Stimulated activated CD4-positive, alpha-beta T cell treated with anti-CD3 and anti-CD28 coated beads, TNF-alpha, amount 100 ng/mL, for 1 hour (primary cell): ENCODE measurements at places on chromosomes 2 and 18.

GRCh38 chr2:169086893-169087467 is 17.6 kb downstream of the DHRS9 start:
- DNase-seq: no peak

DNA sequence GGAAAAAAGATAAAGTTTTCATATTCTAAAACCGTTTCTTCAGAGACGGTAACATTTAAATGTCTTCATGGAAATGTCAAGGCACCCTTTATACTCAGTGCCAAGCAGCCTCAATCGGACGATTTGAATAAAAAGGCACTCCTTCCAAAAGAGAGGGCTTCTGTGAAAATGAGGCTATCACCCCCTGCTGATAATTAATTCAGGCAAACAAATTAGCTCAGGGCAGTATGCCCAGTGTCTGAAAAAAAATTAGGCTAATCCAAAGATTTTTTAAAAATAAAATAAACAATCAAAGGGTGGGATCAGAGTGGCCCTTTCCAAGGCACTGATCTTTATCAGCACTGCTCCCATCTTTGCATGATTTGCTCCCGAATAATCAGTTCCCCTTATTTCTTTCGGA is 151.0 kb upstream of the PID1 start:
- DNase-seq: no peak

DNA sequence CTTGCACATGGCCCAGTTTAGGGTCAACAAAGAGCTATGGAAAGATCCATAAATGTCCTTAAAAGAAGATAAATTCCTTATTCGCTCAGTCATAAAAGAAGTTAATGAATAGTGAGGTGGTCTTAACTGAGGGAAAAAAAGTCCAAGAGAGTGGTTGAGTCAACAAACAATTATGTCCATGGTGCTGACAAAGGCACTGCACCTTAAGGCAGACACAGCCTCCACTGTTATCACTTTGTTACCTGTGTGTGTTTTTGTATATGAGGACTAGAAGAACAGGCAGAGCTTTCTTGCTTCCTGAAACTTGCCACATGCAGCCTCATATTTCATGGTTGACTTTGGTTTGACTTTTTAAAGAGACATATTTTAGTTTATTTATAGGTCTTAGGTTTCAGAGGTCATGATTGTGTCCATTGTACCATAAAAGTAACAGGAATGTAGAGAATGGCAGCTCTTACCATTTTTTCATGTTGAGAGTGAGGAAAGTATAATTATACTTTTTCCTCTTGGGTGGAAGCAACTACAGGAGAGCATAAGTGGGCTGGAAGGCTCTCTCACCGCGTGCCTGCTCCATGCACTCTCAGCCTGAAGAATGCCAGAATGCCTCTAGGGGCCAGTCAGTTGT is 93.6 kb downstream of the XRCC5 start:
- DNase-seq: no peak

- no peak for DNase-seq
Measured at GRCh38 chr2:35708411-35708923, 647.1 kb upstream of the CRIM1 start.

GRCh38 chr2:7813541-7814292 is 868.1 kb upstream of the ID2 start:
- no peak for DNase-seq

- DNase-seq: no peak
Measured at GRCh38 chr2:99096728-99097127, 44.8 kb upstream of the C2orf15 start.

DNA sequence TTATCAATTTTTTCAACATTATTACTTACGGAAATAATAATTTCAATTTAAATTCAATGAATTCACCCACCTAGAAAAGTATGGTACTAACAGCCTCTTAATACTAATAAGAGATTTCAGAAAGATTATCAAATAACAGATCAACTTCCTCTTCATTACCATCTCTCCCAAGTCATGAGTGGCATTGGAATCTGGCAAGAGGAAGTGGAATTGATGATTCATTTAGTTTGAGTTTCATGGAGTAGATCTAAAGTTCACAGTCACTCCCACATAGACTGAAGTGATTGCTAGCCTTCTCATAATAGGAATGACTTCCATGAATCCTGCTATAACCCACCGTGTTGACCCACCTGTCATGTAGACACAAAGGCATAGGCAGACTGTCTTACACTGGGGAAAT is 77.7 kb upstream of the WDR75 start:
- no peak for DNase-seq

DNA sequence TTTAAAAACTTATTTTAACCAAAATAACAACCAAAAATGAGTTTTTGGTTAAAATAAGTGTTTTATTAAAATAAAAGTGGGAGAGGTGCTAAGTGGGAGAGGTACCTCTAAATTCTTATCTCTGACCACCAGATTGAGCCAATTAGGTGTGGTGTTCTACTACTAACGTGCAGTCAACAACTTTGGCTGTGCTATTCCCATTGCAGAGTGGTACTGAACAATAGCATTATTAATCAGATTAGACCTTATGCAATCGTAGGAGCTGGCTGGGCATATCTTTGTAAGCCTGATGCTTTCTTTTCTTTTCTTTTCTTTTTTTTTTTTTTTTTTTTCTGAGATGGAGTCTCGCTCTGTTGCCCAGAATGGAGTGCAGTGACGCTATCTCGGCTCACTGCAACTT is 38.9 kb downstream of the RAB27B start:
- no peak for DNase-seq

DNA sequence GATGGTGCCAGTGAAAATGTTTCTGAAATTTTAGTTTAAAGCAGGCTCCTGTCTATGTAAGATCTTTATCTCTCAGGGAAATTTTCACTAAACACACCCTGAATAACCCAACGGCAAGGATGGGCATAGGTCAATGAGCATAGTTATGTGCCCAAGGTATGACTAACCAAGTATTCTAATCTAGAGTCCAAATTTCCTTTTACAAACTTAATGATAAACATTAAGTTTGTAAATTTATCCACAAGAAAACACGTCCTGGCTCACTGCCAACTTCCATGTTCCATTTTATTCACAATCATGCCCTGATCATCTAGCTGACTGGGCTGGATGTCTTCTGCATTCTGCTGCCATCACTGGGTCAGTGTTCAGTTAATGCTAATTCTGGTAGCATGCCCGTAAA is 151.2 kb downstream of the SRBD1 start:
- DNase-seq: no peak

DNA sequence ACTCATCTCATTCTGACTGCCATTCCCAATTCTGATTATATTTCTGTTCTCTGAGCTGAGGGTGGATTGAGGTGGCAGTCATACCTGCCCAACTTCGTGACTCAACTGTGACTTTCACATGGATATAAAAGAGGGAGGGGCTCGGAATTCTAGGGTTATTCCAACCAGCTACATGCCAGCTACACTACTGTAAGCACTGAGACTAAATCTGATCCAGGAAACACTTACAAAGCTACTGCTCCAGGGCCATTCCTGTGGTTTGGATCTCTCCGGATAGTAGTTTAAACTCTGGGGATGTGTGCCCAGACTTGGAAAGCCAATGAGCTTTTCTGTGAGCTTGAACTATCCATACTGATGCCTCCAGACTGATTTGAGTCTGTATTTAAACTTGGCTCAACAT is 7.9 kb downstream of the MAP2 start:
- no peak for DNase-seq

DNA sequence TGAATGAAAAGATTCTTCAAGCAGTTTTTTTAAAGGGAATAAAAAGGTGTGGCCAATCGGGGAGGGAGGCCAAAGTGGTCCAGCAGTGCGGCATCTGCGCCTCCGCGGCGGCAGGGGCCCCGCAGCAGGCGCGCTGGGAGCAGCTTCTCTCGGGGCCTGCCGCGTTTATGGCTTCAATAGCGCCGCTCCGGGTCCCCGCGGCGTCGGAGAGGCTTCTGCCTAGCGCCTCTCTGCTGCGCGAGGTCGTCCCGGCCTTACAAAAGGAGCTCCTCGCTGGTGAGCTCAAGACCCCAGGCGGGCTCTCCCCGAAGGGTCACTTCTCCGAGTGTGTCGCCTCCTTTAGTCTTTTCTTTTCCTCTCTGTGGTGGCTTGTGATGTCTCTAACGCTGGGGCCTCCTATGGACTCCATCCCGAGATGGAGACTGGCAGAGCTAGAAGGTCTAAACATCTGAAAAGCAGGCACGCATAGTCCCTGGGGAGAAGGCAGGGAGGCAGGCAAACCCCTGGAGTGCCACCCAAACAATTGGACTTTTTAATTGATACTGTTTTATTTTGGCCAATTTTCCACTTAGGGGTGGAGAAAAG is 67.1 kb downstream of the SUMO1 start:
- DNase-seq: no peak

DNA sequence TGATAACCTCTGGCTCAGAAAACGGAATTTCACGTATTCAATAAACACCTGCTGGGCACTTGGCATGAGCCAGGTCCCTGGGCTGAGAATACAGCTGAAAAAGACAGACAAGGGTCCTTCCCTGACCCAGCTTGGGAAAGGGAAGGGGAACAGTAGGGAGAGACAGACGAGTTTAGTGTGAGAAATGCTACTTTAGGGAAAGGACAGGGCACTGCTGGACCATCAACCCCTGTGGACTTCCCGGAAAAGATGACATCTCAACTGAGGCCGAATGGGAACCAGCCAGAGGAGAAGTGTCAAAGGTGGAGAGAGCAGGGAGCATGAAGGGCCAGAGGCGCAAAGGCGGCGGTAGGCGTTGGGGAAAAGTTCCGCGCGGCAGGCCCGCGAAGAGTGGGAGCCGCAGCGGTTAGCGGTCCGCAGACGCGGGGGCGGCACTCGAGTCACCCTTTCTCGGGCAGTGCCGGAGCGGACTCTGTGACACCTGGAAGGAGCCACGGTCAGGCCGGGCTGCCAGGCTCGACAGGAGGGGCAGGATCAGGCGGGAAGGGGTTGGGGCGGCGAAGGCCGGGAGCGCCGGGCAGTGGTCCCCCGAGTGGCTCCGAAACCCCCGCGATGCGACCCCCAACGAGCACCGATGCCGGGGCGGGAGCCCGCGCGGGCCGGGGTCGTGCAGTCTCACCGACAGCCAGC is 519 bp downstream of the TEX261 start:
- DNase-seq: no peak

- DNase-seq: no peak
Measured at GRCh38 chr2:101435001-101435862, 39.7 kb downstream of the RFX8 start.

DNA sequence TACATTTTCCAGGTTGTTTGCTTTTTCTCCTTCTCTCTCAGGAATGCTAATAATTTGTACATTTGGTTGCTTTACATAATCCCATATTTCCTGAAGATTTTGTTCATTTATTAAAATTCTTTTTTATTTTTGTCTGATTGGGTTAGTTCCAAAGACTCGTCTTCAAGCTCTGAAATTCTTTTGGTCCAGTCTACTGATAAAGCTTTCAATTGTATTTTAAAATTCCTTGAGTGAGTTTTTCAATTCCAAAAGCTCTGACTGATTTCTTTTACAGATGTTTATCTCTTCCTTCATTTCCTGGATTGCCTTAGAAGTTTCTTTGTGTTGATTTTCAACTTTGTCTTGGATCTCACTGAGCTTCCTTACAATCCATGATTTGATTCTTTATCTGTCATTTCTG is 50.0 kb downstream of the MBOAT2 start:
- DNase-seq: no peak

DNA sequence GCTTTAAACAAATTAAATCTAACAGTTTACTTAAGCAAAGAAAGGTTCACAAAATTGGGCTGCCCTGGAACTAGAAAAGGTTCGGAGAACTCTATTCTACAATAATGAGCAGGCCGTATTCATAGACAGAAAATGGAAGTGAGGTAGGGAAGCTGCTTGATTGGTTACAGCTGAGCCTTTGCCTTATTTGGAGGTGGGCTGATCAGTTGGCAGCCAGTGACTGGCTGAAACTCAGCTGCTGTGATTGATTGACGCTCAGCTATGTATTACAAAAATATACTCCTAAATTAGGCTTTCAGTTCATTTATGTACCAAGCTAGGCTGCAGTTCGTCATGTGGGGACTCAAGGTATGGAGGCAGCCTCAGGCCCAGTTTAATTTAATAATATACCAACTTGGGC is 42.3 kb upstream of the TTR start:
- no peak for DNase-seq

GRCh38 chr2:76387294-76387693 is 676.6 kb upstream of the GCFC2 start:
- no peak for DNase-seq

GRCh38 chr2:153098073-153098472 is 379.7 kb downstream of the ARL6IP6 start:
- DNase-seq: no peak

- no peak for DNase-seq
Measured at GRCh38 chr2:38215522-38215921, 139.6 kb upstream of the CYP1B1 start.

DNA sequence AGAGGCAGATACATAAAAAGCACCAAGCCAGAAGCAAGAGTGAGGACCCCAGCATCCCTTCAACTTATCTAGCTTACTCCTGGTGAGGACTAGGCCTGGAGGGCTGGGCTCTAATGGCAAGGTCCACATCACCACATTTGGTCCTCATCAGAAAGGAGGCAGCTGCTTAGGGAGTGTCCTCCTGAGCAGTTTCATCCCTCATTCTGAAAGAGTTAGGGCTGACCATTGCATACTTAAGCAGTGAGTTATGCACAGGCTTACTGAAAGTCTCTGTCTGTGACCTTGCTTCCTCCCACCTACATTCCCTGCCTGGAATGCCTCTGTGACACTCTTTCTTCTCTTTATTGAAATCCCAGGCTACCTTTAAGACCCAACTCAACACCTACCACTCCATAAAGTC is 301.8 kb upstream of the ACVR2A start:
- no peak for DNase-seq

GRCh38 chr2:56763683-56764082 is 579.9 kb downstream of the CCDC85A start:
- DNase-seq: no peak
